ENCODE measurements at places on chromosomes 6 and 20.
A peak's percentile ranks its signal among the peaks of the same experiment; 100 is the strongest.

GRCh38 chr6:111764238-111765175, 108.7 kb downstream of the FYN start:
- DNase-seq, result no peak

GRCh38 chr20:47500554-47500953, 1.1 kb upstream of the NCOA3 start:
- no peak for DNase-seq

- peak; percentile 34 for DNase-seq
Observed at GRCh38 chr6:4973982-4974745, 29.7 kb downstream of the RPP40 start.

DNA sequence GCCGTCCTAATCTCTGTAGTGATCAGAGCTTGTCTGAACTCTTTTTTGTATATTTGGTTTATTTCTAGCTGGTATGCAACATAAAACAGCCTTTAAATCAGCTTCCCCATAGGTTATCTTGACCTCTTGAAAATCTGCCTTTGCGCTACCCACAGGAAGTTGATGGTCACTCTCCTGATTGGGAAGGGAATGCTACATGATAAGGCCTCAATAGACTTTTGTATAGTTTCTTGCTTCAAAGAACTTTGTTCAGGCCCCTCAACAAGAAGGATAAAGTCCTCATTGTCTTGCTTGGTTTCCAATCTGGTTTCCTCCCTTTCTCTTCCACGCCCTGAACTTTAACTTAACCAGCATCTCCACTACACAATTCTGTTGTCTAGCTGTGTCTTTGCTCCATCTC, 95.4 kb upstream of the TENT5A start:
- no peak for DNase-seq

DNA sequence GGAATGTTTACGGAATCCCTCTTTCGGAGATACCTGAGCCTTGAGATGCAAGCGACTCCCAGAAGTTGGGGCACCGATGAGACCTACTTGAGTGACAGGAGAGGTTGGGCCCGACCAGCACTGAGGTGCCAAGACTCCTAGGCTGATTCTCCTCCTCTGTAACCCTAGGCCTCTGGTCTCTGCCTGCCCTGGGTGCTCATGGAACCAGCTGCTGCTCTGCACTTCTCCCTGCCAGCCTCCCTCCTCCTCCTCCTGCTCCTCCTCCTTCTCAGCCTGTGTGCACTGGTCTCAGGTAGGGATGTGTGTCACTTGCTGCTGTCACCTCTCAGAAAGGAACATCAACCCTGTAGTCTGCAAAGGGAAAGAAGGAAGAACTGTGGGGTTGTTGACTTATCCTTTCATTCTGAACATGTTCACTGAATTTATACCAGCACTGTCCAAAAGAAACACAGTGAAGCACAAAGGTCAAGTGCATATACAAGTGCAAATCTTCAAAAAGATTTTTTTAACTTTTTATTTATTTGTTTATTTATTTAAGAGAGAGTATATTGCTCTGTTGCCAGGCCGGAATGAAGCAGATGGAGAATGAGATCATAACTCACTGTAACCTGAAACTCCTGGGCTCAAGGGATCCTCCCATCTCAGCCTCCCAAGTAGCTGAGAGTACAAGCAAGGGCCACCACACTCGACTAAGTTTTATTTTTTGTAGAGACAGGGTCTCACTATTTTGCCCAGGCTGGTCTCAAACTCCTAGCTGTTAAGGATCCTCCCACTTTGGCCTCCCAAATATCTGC, 913 bp downstream of the BTN2A2 start:
- DNase-seq, result peak; percentile 10

DNA sequence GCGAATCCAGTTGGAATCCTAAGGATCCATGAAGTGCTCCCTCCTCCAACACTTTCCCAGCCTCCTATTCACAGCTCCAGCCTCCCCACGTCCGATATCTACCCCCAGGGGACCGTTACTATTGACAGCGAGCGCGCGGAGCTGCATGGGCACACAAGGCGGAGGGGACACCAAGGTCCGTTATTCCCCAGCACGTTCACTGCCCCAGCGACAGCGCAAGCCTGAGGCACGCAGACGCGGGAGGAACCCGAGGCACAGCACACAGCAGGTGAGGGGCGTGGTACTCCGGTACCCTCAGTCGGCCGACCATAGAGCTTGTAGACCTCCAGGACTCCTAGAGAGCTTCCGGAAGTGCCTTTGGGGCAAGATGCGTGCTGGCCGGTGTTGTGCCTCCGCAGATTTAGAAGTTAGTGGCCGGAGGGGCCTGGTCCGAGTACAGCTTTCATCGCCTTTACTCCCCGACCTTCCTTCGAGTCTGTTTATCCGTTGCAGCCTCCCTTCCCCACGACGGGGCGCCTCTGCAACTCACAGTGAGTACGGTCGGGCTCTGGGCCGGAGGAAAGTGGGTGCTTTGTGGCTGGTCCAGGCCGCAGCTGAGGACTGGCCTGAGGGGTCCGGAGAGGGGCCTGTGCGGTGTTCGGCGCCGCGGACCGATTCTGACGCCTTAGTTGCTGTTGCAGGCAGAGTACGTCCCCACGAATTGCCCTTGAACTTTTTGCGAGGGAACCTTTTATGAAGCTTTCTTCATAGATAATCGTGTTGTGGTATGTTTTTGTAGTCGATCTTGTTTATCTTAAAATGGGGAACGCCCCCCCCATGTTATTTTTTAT, at the start of gene ZKSCAN8:
Gene ZKSCAN8 (plus strand): TSS at position 384 of the 830 bp plus-strand sequence. CDS start 6,525 bp downstream, outside the sequence.
- peak; percentile 94 for DNase-seq

DNA sequence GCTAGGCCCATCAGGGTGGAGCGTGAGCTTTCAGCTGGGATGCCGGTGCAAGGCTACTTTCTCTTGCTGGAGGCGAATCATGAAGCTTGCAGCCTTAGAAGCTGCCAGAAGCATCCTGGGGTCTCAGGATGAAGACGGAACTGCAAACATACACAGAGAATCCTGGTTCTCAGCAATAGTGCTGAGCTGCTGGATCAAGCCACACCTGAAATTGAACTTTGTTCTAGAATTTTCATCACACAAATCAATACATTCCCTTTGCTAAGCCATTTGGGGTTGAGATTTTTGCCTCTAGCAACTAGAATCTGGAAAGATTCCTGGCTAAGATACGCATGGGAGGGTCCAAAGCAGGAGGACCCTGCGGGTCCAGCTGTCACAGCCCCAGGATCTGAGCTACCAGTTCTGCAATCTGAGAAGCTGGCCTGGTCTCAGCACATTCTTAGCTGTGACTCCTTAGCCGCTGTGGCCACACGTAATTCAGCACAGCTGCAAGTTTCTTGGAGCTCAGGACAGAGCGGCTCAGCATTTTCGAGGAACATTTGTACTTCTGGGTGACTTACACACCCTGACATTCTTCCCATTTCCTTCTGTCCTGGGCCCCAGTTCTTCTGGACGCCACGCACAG, 6.6 kb upstream of the ARFGAP1 start:
- DNase-seq, result no peak

- no peak for DNase-seq
Observed at GRCh38 chr20:13654463-13655023, 15.8 kb upstream of the TASP1 start.

- DNase-seq, result no peak
Observed at GRCh38 chr6:71349976-71350615, 61.5 kb downstream of the OGFRL1 start.

DNA sequence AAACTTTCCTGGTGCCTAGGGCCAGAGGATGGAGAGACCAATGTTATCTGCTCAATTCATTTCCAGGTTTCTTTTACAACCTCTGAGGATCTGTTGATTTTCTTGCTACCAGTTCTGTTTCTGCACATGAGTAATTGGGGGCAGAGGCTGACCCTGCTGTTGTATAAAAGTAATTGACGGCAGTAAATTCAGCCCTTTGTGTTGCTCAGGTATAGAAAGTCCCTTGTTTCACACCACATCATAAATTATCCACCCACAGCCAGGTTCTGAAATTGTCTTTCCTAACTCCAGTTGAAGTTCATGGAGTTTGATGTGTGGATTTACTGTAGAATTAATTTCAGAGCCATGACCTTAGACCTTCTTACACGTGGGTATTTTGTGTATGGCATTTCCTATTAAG, 107.4 kb upstream of the GRIK2 start:
- DNase-seq, result no peak

- no peak for DNase-seq
Observed at GRCh38 chr6:31876357-31876756, 2.4 kb downstream of the SLC44A4 start.

- no peak for DNase-seq
Observed at GRCh38 chr6:48134246-48134645, 23.2 kb upstream of the PTCHD4 start.

- DNase-seq, result no peak
Observed at GRCh38 chr6:167098825-167099225, 24.1 kb upstream of the CCR6 start.

- DNase-seq, result no peak
Observed at GRCh38 chr6:31588871-31589650, 3.0 kb downstream of the LST1 start.

GRCh38 chr6:18122128-18123093, at the start of gene NHLRC1:
NHLRC1 (minus strand) TSS chr6:18122677; CDS start chr6:18122606, 71 bp downstream.
- peak; percentile 92 for DNase-seq

DNA sequence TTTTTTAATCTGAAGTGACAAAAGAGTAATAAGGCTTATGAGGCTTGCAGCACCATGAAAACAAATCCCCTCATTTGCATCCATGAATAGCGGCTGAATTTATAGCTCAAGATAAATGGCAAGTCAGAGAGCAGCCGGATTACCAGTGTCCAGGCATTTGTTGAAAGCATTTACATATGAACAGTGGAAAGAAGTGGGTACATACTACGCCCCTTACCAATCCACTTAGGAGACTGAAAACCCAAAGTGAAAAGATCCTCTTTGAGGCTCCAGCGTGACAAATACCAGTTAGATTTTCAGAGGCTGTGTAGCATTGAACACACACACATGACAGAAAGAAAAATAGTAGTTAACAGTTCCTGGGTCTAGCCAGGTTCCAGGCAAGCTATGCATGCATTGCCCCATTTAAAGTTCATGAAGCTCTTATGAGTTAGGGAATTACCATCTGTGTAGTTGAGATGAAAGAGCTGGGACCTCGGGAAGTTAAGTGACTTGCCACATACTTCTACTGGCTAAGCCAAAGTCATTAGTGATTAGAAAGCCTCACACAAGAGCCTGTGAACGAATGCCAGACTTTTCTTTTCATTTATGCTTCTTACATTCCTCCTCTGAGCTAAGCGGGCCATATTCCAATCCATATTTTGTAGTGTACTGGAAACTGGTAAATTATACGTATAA, 28.3 kb upstream of the NHSL1 start:
- DNase-seq, result no peak

DNA sequence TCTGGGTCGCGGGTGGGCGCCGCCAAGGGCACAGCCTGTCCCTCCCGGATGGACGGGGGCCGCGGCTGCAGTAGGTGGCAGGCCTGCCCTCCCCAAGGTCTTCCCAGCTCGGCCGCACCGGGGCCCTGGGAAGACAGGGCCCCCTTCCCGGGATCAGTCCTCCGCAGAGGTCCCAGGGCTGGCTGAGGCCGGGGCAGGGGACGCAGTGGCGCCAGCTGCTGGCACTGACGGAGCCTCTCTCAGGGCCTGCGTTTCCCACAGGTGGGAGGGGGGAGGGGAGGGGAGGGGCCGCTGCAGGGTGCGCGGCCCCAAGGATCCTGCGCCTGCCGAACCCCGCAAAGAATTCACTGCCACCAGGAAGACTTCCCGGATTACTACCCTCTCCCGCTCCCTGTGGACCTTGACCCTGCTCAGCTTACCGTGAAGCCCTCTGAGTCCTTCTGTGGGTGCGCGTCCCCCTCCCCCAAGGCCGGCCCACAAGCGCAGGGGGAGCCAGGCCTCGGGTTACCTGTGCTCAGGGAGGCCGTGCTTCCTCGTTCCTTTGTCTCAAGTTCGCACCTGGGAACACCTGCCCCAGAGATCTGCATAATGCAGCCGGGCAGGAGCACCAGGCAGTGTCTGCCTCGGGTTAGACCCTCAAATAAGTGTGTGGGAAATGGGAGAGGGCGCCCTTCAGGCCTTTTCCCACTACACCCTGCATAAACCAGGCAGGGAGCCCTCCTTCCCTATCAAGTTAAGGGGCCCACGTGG, 5.1 kb downstream of the LZTS3 start:
- DNase-seq, result no peak

DNA sequence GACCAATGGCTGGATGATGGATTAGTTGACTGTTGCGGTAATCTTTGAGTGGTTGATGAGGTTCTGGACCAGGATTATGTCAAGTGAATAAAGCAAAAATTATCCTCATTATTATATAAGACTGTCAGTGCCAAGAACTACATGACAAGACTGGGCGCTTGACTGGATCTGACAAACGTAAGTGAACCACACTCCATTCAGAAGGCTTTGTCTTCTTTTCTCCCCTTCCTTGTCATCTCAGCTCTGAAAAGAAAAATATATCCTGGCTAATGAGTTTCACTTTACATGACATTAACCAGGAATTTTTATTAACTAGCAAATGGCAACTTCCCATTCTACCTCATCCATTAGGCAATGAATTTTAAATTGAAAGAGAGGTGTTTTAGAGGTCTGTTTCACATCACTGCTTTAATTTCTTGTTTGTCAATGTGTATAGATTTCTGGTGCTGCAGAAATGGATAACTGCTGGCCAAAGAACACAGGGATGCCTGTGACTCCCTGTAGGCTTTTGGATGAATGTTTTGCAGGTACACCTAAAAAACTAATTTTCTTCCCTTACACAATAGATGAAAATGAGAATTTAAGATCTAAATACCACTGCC, 150.1 kb downstream of the ELOVL4 start:
- no peak for DNase-seq

- DNase-seq, result no peak
Observed at GRCh38 chr6:41164551-41165120, 1.7 kb upstream of the TREM2 start.

DNA sequence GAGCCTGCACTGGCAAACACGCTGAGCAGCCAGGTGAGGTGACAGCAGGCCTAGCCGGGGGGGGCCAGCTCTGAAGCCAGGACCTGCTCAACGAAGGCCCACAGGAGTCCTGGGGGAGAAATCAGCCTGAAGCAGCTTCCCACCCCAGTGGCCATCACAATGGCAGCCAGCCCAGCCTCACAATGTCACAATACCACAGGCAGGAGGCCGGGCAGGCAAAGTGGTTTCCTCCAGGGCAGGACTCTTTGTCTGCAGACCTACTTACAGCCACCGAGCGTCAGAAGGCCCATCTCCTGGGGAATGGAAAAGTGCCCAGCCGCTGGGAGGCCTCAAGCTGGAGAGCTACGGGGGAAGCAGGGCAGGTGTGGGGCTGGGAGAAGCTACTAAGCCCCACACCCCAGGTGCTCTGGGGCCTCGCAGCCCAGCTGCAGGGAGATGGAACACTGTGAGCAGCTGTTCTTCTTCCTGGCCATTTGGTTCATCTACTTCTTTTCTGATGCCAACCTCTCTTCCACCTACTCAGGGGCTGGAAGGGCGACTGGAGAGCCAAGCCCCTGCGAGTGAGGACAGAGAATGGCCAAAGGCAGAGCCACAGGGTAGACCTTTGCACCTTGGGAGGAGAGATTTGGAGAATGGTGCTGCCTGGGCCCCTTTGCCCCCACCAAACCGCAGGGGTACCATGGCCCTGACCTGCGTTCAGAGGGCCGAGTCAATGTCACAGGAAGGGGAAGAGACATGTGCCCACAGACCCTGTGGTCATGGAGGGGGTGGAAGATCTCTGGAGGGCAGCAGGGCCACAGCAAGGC, 22.3 kb upstream of the AVP start:
- peak; percentile 98 for DNase-seq

GRCh38 chr20:3188823-3189413, 15.6 kb downstream of the DDRGK1 start:
- no peak for DNase-seq

- peak; percentile 35 for DNase-seq
Observed at GRCh38 chr20:45392733-45393132, 14.6 kb upstream of the TP53TG5 start.

GRCh38 chr6:170083236-170084051, 207.4 kb downstream of the DLL1 start:
- peak; percentile 21 for DNase-seq

GRCh38 chr20:3645309-3646066, 17.7 kb downstream of the GFRA4 start:
- DNase-seq, result no peak

Measured in NCI-H345 (cell line).